ENCODE measurements at places on chromosomes 5 and 9. TPM values are rescaled to one million over a fixed set of nuclear protein-coding genes. Genes with fewer than 3 reads are reported as not detected.

The SH3TC2 gene
- total RNA-seq: 2.3 TPM

The EPB41L4B gene
- 3.9 TPM for total RNA-seq

The DND1 gene
- 2.6 TPM for total RNA-seq

The PPP2R2B gene
- 0.26 TPM for total RNA-seq

The FBP2 gene
- total RNA-seq: not detected

The PLAC8L1 gene
- total RNA-seq: 1.3 TPM

The CDC20B gene
- total RNA-seq: not detected

DNA sequence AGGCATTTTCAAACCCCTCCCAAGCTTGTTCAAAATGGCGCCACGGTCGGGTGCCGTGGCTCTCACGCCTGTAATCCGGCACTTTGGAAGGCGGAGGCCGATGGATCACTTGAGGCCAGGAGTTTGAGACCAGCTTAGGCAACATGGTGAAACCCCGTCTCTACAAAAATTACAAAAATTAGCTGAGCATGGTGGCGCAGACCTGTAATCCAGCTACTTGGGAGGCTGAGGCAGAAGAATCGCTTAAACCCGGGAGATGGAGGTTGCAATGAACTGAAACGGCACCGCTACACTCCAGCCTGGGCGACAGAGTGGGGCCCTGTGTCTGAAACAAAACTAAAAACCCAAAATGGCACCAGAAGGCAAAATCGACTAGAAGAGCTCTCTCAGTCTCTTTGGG, 142.0 kb downstream of the MTX3 start:
- no peak for DNase-seq

GRCh38 chr9:116451500-116452115, 235.5 kb upstream of the TRIM32 start:
- no peak for DNase-seq

DNA sequence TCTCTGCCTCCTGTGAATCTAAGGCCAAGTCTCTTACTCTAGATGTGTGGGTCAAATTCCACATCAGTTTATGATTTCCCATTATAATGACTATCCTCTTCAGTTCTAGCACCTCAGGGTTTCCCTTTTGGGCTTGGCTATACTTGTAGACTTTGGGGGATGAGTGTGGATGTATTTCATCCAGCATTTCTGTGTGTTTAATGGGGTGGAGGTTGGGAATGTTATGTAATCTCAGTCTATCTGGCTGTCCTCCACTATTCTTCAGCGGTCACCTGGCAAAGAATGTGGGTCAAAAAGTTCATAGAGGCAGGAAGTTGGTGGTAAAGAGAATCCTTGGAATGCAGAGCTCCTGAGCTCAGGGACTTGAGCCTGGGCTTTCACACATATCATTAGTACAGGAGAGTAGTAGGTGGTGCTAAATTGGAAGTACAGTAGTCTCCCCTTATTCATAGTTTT, 64.9 kb downstream of the CFAP95 start:
- no peak for DNase-seq

- no peak for DNase-seq
These were observed 184.4 kb upstream of the TRIM32 start for GRCh38 chr9:116502746-116503145.

- DNase-seq: no peak
These were observed 6.9 kb downstream of the MRPS2 start for GRCh38 chr9:135507104-135508035.

- no peak for DNase-seq
These were observed 5.8 kb upstream of the IFNA1 start for GRCh38 chr9:21434202-21435014.

DNA sequence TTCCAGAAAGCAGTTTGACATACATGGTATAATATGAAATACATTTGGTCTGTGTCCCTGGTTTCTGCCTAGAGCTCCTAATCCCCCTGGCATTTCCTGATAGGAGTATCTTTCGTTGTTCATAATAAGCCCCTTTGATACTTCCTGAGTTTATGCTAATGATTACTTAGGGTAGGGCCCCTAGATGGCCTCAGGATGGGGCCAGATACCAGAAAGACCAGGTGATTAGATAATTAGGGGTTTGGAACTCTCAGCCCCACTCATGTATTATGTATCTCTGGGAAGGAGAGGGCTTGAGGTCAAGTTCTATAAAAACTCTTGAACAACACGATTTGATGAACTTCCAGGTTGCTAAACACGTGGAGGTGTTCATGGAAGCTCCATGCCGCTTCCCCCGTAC, 163.3 kb upstream of the ZNF608 start:
- no peak for DNase-seq

DNA sequence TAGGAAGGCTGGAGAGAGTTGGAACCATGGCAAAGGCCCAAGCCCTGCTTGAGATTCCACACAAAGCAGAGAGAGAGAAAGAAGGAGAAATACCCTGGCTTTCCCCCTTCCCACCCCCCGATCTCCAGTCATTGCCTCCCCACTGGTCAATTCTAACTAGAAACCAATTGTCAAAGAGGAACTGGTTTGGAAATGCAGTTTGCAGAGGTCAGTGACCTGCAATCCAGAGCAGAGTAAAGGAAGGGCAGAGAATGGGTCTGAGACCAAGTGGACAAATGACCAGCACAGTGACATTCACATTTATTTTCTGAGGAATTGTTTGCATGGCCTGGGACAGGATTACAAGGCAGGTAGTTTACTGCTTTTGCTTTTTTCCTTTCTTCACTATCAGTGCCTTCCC, 37.5 kb upstream of the ZFYVE16 start:
- no peak for DNase-seq

GRCh38 chr5:56545016-56545415, 270.3 kb upstream of the MAP3K1 start:
- no peak for DNase-seq

DNA sequence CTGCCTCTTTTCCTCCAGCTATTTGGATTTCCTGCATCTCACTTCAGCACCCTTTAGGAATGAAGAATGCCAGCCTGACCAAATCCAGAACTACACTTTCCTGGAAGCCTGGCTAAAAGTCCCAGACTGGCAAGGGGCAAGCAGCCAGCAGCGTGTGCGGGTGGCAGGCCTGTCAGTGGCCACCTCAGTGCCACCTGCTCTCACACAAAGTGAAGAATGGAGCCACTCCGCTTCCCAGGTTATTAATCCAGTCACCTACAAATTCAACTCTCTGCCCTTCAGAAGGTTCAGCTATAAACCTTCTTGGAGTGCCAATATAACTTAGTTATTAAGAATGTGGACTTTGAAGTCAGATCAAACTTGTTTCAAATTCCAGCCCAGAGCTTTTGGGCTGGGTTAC, 6.7 kb upstream of the ALDOB start:
- no peak for DNase-seq

All from uterus (tissue), 4 donors.